SJCRH30 (cell line): ENCODE measurements at places on chromosomes 1 and 21. TPM values are rescaled to one million over a fixed set of nuclear protein-coding genes. Genes with fewer than 3 reads are reported as not detected.

The SUSD4 gene
- 3.1 and 5.2 TPM in 2 replicates for total RNA-seq

The PTGS2 gene
- not detected in 2 replicates for total RNA-seq

The LORICRIN gene
- not detected in 2 replicates for total RNA-seq

The CAMK1G gene
- total RNA-seq = not detected in 2 replicates

The LRRC53 gene
- not detected in 2 replicates for total RNA-seq

The LINGO4 gene
- not detected in 2 replicates for total RNA-seq

The LCE2B gene
- not detected in 2 replicates for total RNA-seq

The TNFRSF14 gene
- 0.51 TPM in 1 of 2 replicates, not detected in the other for total RNA-seq

The BGLAP gene
- 0.18 and 0.38 TPM in 2 replicates for total RNA-seq

The POMGNT1 gene
- total RNA-seq = 53.3 TPM in 2 replicates

The CTH gene
- total RNA-seq = 2.8 and 3.5 TPM in 2 replicates

The ZNF695 gene
- 17.4 and 19.7 TPM in 2 replicates for total RNA-seq

The C8A gene
- total RNA-seq = not detected in 2 replicates

The IFNLR1 gene
- total RNA-seq = not detected in 2 replicates

The LRRC39 gene
- 0.13 and 0.43 TPM in 2 replicates for total RNA-seq

The KRTAP19-1 gene
- not detected in 2 replicates for total RNA-seq

The CNR2 gene
- not detected in 2 replicates for total RNA-seq

The PNRC2 gene
- total RNA-seq = 131 and 145 TPM in 2 replicates

The PRKCZ gene
- total RNA-seq = 0.56 and 0.83 TPM in 2 replicates

The INAVA gene
- total RNA-seq = 16.1 and 19.8 TPM in 2 replicates

The TMIGD3 gene
- not detected in 2 replicates for total RNA-seq

The SYCP1 gene
- total RNA-seq = not detected in 2 replicates

The WNT2B gene
- total RNA-seq = 0.15 and 0.28 TPM in 2 replicates

The CD1B gene
- 0.13 TPM in 1 of 2 replicates, not detected in the other for total RNA-seq

The SLC44A5 gene
- 0.33 and 0.47 TPM in 2 replicates for total RNA-seq

The EPHX1 gene
- 6.3 and 7.2 TPM in 2 replicates for total RNA-seq

The STXBP3 gene
- 38.4 and 38.6 TPM in 2 replicates for total RNA-seq

The HHIPL2 gene
- total RNA-seq = 9.5 and 11.7 TPM in 2 replicates

The GJA8 gene
- total RNA-seq = not detected in 2 replicates

The PDXK gene
- 41.5 and 46.4 TPM in 2 replicates for total RNA-seq

The ADAMTSL4 gene
- total RNA-seq = not detected in 2 replicates

The HSD11B1 gene
- total RNA-seq = not detected in 2 replicates

The KLHDC8A gene
- total RNA-seq = not detected in 2 replicates

The DENND4B gene
- total RNA-seq = 18.9 and 26.3 TPM in 2 replicates

The HECTD3 gene
- 19.6 and 21.3 TPM in 2 replicates for total RNA-seq

The BRWD1 gene
- 45.5 and 49.8 TPM in 2 replicates for total RNA-seq

The OR2T11 gene
- total RNA-seq = not detected in 2 replicates

The ZNF496 gene
- 33.5 and 35.2 TPM in 2 replicates for total RNA-seq

The UBE2U gene
- not detected in 2 replicates for total RNA-seq
